ENCODE measurements at places on chromosomes 1 and 21. TPM values are rescaled to one million over a fixed set of nuclear protein-coding genes. Genes with fewer than 3 reads are reported as not detected.
A peak's percentile ranks its signal among the peaks of the same experiment; 100 is the strongest.

GRCh38 chr1:214658785-214659184, 55.8 kb downstream of the CENPF start:
- DNase-seq: no peak

GRCh38 chr1:30101016-30101415, 622.4 kb downstream of the MATN1 start:
- no peak for DNase-seq

NHLH1 gene
- polyA plus RNA-seq: not detected

DNA sequence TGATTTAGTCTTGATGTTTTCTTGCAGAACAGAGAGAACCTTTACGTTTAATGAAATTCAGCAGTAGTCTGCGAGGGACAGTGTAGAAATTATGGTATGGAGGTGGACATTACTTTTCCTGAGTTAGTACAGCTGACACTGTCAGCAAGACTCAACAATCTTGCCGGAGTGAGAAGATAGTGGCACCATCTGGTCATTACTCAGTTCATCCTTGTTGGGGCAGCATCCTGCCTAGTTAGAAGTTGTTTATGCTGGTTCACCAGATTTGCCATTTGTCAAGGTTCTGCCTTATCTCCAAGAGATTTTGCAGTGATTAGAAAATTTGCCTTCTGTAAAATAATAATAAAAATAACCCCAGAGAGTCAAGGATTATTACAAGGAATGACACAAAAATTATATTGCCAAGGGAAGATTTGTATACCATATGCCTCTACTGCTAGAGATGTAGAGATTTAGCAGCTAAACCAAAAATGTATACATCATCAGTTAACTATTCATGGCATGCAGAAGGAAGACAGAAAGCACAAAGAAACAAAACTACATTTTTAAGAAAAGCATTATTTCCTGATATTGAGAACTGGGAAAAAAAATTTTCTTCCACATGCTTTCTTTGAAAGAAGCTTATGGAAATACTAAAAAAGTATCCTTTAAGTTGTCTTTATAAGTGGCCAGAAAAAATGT, 1967.4 kb downstream of the NCAM2 start:
- DNase-seq: no peak

GRCh38 chr1:20551945-20552727, at the start of gene FAM43B:
Gene FAM43B, plus strand, starts transcription at chr1:20552573. Its CDS starts 401 bp downstream, at chr1:20552974.
- no peak for DNase-seq

GRCh38 chr1:88472714-88473113, 211.4 kb upstream of the PKN2 start:
- no peak for DNase-seq

DNA sequence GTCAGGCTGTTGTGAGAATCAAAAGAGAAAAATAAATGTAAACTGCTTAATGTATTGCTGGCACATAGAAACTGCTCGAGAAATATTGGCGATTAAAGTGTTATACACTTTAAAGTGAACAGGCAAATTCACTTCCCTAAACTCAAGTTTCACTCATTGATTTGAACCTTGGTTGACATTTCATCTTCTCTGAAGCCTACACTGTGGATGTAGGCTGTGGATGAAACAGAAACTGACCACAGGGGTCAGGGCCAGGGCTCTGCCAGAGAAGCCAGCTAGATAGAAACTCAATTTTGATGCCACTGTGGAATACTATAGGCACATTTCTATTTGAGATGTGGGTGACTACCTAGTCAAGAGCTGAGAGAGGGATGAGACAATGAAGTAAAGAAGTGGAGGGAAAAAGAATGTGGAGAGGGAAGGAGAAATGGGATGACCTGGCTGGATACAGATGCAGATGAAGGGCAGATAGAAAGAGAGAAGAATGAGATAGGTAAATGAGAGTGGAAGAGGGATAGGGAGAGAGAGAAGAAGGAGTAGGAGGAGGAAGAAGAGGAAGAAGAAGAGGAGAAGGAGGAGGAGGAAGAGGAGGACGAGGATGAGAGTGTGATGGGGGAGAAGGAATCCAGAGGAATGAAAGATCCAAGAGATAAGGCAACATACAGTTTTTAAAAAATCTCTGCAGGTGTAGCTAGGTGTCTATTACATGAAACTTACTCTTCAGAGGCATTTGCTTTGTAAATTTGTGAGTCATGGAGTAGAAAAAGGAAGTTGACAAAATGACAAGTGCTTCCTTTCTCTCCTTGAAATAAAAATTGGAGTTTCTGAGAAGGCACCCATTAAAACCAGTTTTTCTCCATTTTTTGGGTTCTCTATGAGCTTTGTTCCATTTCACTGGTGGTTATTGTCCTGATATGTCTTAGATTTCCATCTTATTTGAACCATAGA, 17.4 kb upstream of the CD1D start:
- no peak for DNase-seq

DNA sequence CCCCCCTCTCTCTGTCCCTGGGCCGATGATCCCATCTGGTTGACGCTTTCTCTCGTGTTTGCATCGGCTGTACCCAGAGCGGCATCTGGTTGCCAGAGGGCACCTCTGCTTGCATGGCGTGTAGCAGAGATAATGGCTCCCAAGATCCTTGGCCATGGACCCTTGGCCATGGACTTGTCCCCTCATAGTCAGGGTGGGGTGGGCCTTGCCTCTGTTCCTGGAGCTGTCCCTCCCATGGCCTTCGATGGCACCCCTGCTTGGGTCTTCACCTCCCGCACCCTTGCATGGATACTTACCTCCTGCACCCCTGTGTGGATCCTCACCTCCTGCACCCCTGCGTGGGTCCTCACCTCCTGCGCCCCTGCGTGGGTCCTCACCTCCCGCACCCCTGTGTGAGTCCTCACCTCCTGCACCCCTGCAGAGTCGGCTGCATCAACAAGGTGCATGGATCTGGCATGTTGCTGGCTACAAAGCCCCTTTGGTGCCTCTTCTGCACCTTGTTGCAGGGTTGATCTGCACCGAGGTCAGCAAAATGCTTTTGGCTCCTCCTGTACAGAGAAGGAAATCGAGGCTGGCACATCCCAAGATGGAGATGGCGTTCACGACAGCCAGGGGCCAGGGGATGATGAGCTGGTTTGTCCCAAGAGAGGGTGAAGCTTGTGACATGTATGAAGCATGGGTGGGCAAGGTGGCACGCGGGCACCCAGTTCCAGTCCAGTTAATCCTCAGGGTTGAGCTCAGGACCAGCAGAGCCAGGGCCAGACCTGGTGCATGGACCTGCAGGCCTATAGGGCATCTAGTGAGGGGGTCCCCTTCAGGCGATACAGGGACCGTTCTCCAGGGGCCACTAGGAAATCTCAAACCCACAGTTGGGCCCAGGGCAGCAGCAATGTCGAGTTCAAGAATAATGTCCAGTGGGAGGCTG, 46.1 kb upstream of the C1orf174 start:
- no peak for DNase-seq

SDC3 gene
- polyA plus RNA-seq: not detected

DNA sequence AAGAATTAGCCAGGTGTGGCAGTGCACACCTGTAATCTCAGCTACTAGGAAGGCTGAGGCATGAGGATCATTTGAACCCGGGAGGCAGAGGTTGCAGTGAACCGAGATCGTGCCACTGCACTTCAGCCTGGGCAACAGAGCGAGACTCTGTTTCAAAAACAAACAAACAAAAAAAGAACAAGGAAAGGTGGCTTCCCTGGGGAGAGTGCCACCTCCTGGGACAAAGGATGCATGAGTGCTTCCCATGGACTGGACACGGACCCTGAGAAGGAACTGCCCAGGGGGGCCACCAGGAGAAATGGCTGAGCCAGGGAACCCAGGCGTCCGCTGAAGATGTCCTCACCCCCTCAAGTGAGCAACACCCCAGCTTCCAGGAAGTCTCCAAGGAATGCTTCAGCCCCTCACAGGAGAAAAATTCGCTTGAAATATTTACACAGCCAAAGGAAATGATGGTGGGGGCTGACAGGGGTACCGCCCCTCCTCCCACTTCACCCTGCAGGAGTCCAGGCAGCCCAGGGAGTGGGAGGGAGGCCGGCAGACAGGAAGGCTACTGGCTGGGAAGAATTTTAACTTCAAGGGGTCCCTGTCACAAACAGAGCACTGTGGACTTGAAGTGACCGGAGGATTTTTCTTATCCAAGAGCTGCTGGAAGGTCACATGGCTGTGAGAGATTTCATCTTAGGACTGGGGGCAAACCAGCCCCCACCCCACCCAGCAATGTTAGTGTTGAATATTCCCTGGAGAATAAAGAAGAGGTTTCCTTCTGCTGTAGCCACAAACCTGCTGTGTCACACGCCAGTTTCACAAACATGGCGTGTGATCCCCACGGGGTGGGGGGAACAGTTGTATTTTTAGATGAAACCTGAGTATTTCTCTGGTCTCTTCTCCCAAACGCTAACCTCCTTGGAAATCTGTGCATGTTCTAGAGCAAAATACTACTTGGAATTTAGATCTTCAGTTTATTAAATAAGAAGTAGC, 90.8 kb upstream of the SLC25A33 start:
- DNase-seq: no peak

DNA sequence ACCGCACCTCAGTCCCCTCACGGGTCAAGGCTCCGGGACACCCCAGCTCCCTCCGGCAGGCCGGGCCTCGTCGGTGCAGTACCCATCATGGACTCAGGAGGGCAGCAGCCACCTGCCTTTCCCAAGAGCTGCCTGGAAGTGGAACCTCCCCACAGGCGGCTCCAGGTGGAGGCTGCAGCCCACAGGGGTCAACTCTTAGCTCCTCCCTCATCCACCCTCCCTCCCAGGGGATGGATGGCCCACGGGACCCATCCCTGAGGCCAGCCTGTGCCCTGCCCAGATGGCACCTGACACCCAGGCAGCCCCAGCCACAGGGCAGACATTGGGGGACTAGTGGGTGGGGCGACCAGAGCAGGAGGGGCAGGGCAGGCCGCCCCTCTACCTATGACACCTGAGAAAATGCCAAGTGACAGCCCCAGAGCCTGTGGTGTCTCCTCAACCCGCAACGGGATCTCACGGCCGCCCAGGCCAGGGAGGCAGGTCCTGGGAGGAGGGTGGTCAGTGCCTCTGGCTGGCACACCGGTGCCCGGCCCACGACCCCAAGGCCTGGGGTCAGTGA, 1.2 kb upstream of the ARHGEF16 start:
- peak; percentile 67 for DNase-seq

GRCh38 chr1:209962388-209962787, 24.4 kb downstream of the SYT14 start:
- no peak for DNase-seq

- peak; percentile 56 for DNase-seq
Measured at GRCh38 chr1:8424539-8425116, 106.7 kb downstream of the SLC45A1 start.

- DNase-seq: no peak
Measured at GRCh38 chr1:88179943-88180342, 504.1 kb upstream of the PKN2 start.

DNA sequence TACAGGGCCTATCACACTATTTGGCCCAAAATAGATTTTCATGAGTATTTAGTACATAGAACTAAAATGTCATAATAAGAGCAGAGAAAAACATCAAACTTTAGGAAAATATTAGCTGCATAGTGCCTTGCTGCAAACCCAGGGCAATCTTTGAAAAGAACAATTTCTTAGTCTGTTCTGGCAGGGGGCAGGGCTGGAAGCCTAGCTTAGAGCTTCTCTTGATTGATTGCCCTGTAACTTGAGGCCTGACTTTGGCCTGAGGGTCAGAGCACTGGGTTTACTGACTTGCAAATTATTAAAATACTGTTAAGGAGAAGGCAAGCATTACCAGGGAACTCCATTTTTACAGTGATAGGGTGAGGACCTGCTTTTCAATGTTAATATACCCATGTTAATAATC, 115.8 kb upstream of the SPAG17 start:
- no peak for DNase-seq
